Activated T-helper 17 cell treated with anti-CD3 and anti-CD28 coated beads, Interleukin-2, amount 50 U/mL, for 72 hours (primary cell): ENCODE measurements at places on chromosomes 11 and 22. TPM values are rescaled to one million over a fixed set of nuclear protein-coding genes. Genes with fewer than 3 reads are reported as not detected.

The TRIM22 gene
- 91.0 TPM for total RNA-seq

- peak; percentile 29 for ATAC-seq
Observed at GRCh38 chr11:46120346-46121300, 631 bp downstream of the PHF21A start.

- ATAC-seq: no peak
Observed at GRCh38 chr11:2657697-2658284, 42.0 kb downstream of the KCNQ1OT1 start.

GRCh38 chr11:17574141-17575091 is 27.4 kb downstream of the OTOG start:
- ATAC-seq: no peak

DNA sequence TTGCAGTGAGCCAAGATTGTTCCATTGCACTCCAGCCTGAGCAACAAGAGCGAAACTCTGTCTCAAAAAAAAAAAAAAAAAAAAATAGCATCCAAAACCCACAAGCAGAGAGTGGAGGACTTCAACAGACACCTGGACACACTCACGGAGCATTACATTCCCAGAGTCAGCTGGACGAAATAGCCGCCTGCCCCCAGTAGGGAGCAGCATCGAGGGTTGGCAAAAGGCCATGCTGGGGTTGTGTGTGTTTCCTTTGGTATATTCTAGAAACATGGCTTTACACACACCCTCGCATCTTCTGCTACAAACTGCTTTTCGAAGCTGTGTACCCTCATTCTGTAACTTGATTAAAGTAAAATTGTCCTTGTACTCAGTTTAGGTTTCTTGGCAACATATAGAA is 5.3 kb downstream of the ADA2 start:
- ATAC-seq: no peak

DNA sequence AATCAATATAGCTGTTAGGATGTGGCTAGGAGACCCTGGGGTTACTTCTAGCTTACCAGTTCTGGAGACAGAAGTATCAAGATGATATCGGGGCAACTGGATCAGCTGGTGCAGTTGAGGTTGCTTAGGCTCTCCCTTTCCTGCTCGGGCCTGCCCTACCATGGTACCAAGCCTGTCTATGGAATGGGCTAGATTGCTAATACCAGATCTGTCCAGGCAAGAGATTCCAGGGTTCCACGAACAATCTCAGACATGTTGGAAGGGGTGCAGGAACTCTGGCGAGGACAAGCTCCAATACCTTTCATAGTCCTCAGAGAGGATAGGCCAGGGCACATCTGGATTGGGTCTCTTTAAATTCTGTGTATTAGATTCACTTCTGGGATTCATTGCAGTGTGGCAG is 53.8 kb downstream of the ADM start:
- no peak for ATAC-seq

The ALDH3B1 gene
- total RNA-seq: not detected

GRCh38 chr22:27880778-27881394 is 38.2 kb downstream of the PITPNB start:
- ATAC-seq: no peak
